ENCODE measurements at places on chromosomes 2 and 18.

GRCh38 chr2:200741468-200742202 is 70.1 kb upstream of the BZW1 start:
- DNase-seq, result no peak

GRCh38 chr18:70650878-70651277 is 362.0 kb downstream of the SOCS6 start:
- no peak for DNase-seq

GRCh38 chr2:157837851-157838441 is 38.2 kb downstream of the ACVR1 start:
- peak; percentile 64 for DNase-seq

- no peak for DNase-seq
Observed at GRCh38 chr2:237572742-237573101, 6.3 kb downstream of the PRLH start.

GRCh38 chr2:112834396-112835037 is 2.1 kb downstream of the IL1B start:
- no peak for DNase-seq

DNA sequence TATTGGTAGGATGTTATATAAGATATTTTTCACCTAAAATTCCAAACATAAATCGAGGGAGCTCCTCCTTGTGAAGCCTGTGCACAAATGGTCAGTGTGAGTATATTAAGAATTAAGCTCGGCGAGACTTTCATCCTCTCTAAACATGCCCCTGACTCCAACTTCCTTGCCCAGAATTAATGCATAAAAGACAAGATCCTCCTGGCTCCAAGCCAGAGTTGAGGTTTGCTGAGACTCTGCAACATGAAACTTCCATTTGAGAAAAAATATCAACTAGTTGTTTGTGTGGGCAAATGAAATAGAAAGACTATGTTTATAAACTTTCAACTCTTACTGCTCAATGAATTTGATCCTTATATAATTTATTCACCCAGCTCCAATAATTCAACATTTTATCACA is 68.1 kb downstream of the CCDC178 start:
- no peak for DNase-seq

DNA sequence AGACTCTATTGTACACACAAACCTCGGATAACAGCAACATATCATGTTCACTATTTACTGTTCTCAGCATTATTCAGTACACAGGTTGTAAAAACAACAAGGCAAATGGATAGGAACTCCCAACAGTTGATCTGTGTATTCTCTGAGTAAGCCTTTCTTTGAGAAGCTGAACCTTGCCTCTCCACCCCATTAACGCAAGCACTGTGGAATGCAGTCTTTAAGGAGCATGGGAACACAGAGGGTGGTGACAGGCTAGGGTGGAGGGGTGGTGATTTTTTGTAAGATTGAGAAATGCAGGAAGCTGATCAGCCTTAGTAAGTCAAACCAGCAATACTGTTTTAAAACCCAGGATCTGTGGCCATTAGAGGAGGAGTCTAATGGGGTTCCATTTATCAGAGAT is 19.6 kb upstream of the SERPINB11 start:
- DNase-seq, result no peak

DNA sequence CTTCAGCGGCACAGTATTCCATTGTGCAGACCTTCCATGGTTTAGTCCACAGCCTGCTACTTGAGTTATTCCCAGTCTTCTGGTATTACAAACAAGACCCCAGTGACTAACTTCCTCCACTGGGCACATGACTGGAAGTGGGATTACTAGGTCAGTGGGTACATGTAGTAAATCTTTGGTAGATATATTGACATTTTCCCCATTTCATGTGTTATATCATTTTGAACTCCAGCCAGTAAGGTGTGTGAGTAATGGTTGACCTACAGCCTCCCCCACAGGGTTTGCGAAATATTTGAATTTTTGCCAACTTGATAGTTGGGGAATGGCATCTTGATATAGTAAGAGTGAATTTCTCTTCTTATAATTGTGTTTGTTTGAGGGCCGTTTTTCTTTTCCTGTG is 58.8 kb downstream of the RNF144A start:
- DNase-seq, result no peak

GRCh38 chr18:42287047-42287446 is 332.0 kb downstream of the PIK3C3 start:
- no peak for DNase-seq

- no peak for DNase-seq
Observed at GRCh38 chr2:173942861-173943523, 22.2 kb downstream of the SP3 start.

GRCh38 chr2:191176801-191177438 is 26.1 kb upstream of the STAT4 start:
- no peak for DNase-seq

DNA sequence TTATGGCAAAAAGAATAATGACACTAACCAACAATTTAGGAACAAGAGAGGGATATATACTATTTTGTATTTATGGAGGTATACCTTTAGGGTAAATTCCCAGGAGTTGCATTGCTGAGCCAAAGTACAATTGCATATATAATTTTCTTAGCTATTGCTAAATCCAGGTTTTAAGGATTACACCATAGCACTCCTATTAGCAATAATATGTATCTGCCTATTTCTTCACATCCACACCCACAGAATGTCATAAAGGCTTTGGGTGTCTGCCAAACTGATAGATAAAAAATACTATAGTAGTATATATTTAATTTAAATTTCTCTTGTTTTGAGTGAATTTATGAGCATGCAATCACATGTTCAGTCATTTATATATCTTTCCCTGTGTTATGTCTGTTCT is 11.5 kb upstream of the SERPINB13 start:
- no peak for DNase-seq

- DNase-seq, result peak; percentile 70
Observed at GRCh38 chr2:238370823-238371372, 50.6 kb downstream of the TRAF3IP1 start.

DNA sequence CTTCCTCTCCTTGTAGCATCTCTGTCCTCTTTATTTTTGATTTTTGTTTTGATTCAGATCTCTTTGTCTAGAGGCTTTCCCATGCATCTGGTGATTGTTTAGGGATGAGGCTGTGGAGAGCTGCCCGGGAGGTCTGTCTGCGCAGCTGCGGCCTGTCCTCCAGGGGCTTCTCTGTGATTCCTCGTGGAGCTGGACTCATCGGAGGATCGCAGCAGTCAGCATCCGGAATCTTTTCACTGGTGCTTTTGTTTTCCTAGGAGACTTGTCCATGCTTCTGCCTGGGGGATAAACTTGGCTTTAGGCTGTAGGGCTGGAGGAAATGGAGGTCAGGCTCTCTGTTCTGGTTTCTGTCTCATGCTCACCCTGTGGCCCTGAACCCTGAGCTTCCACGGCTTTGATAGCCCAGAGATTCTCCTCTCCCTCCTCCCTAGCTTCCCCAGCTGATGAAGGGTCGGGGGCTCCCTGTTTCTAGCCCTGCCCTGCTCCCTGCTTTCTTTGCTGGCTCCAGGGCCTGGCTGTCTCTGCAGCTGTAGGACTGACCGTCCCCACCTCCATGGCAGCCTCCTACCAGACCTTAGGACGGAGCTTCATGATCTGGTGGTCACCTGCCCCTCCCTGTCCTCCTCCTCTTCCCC is 35.5 kb downstream of the ZNF532 start:
- peak; percentile 62 for DNase-seq

GRCh38 chr18:50793641-50794565 is 25.9 kb downstream of the MRO start:
- DNase-seq, result no peak

DNA sequence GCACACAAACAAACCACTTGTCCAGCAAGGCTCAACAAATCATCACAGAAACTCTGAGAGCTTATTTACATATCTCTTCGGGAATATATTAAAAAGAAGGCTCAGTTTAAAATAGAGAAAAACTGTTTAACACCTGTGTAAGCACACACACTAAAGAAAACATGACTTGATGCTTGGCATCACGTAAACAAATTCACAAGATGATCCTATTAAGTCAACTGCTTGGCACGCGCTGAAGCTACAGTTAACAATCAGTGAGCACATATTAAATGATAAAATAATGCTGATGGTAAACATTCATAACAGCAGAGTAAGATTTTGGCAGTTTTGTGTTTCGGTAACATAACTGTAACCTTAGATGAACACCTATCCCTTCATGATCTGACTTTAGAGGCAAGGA is 4.3 kb upstream of the HES6 start:
- DNase-seq, result no peak

DNA sequence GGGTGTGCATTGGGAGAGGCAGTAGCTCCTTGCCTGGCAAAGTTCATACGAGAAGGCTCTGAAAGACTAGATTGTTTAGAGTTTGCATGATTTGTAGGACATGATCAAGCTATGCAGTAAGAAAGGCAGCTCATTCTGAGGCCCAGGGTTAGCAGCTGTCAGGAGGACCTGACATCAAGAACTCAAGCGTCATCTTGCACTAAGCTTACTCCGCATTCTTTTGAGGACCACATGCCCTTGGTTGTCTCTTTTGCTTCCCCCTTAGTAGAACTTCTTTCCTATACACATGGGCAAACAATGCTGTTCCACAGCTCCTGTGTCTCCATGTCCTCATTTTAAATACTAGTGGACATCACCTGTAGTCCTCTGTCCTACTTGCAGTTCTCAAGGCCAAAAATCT is 14.0 kb downstream of the ZNF532 start:
- DNase-seq, result no peak

GRCh38 chr2:165586019-165586418 is 116.5 kb downstream of the CSRNP3 start:
- DNase-seq, result no peak

GRCh38 chr2:138213084-138213483 is 248.8 kb downstream of the HNMT start:
- DNase-seq, result no peak

- DNase-seq, result no peak
Observed at GRCh38 chr2:236936446-236936940, 149.2 kb upstream of the COPS8 start.

- DNase-seq, result no peak
Observed at GRCh38 chr18:11147962-11148679, 1.2 kb downstream of the PIEZO2 start.

DNA sequence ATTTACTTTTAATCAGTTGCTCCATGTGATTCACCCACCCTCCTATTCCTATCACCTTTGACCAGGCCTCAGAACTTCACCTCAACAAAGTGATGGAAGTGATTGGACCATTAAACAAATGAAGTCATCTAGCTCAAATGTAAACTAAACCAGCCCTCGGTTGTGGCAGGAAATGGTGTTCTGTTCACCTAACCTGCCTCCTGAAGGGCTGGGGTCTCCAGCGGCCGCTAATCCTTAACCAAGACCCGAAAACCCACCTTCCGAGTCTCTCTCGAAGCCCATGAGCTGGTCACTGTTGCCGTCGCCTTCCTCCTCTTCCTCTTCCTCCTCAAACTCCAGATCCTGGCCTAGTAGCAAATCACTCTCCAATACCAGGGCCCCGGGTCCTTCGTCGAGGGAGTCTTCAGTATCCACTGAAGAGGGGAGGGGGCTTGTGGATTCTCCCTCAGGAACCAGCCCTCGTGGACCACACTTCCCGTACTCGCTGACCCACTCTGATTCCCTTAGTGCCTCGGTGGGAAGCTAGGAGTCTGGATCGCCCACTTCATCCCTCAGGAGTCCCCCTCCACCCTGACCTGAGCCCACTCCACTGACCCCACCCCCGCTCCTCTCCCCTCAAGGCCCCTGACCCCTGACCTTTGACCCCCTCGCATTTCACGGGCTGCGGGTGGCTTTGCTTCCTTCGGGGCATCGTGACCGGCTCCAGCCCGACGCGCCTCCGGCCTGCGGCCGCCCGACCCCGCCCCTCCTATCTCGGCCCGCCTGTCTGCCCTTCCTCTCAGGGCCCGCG is 503 bp downstream of the ZNF513 start:
- DNase-seq, result no peak

GRCh38 chr18:56637711-56638231 is 621 bp downstream of the TXNL1 start:
- DNase-seq, result no peak

- no peak for DNase-seq
Observed at GRCh38 chr18:23523429-23524212, 20.3 kb downstream of the RMC1 start.

GRCh38 chr2:23312996-23313606 is 71.9 kb upstream of the KLHL29 start:
- DNase-seq, result no peak

GRCh38 chr18:12652861-12653401 is 5.0 kb downstream of the SPIRE1 start:
- DNase-seq, result no peak

GRCh38 chr18:1746131-1746530 is 825.2 kb downstream of the METTL4 start:
- DNase-seq, result no peak

DNA sequence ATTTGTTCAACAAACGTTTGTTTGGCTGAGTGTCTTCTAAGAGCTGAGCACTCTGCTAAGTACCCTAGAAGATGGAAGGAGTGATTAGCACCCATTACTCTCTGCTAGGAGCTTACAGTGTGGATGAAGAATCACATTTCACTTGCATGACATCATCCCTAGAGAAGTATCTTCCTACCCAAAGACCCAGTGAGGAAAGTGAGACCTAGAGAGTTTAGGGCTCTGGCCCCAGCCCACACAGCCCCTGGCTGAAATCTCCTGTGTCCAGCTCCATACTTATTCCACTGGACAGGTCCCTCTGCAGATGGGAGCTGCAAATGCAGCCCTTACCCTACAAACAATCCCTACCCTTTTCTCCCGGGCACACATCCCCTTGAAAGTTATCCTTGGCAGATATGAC is 26.8 kb upstream of the EPAS1 start:
- no peak for DNase-seq

DNA sequence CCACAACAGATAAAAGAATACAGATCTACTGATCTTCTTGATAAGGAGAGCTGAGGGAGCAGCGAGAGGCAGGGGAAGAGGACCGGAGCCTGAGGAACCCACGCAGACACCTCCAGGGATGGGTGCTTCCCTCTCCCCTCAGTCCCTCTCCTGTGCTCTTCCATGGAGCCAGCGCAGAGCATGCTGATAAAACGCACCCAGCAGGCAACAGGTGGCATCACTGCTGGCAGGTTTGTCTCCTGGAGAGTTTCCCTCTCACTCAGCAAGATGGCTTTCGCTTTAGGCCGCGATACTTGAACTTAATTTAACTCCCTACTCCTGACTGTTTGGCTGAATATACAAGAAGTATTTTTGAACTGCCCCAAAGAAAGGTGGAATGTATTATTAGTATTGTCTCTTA is 163.0 kb upstream of the REV1 start:
- no peak for DNase-seq

DNA sequence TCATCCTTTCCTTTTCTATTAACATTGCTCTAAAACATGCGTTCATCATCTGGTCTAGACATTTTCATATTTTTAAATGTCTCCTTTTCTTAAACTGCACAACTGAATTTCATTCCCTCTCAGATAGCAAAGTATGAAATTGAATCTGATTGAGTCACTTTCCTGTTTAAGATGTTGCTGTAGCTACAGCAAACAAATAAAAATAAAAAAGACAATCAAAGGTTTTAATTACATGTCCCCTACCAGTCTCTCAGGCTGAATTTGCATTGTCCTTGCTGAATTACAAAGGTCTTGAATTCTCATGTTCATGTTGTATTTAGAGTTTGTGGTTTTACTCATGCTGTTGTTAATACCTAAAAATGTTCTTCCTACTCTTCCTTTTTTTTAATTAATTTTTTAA is 537.9 kb upstream of the LRATD1 start:
- no peak for DNase-seq
